ENCODE measurements at places on chromosomes 4 and X.
A peak's percentile ranks its signal among the peaks of the same experiment; 100 is the strongest.

GRCh38 chr4:132071815-132072214 lies 1077.3 kb upstream of the PCDH10 start:
- DNase-seq: no peak

- DNase-seq: no peak
Measured at GRCh38 chrX:102966701-102967100, 29.6 kb downstream of the RAB40AL start.

DNA sequence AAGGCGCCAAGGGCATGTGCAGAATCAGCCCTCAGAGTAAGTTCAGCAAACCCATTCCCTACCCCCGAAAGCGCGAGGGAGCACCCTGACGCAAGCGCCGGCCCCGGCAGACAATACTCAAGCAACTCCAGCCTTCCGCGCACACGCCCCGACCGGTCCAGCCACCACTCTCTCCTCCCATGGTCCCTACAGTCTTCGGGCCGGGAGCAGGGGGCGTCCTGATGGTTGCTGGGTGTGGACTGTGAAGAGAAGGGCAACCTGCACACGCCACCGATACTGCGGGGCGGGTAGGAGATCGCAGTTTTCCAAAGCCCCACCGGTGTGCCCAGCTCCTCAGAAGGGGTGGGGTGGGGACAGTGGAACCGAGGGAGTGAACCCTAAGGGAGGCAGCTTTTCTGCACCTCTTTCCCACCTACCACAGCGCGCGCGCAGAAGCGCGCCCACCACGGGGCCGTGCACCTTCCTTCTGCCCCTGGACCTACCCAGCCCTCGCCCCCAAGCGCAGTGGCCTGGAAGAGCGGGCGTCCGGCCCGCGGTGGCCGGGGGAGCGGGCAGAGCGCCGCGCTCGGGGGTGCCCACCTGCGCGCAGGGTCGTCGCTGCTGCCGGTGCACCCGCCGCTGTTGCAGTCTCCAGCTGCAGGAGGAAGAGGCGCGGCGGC lies 650.2 kb upstream of the DIPK2B start:
- DNase-seq: no peak

- no peak for DNase-seq
Measured at GRCh38 chr4:76373919-76374552, 46.9 kb downstream of the CCDC158 start.

DNA sequence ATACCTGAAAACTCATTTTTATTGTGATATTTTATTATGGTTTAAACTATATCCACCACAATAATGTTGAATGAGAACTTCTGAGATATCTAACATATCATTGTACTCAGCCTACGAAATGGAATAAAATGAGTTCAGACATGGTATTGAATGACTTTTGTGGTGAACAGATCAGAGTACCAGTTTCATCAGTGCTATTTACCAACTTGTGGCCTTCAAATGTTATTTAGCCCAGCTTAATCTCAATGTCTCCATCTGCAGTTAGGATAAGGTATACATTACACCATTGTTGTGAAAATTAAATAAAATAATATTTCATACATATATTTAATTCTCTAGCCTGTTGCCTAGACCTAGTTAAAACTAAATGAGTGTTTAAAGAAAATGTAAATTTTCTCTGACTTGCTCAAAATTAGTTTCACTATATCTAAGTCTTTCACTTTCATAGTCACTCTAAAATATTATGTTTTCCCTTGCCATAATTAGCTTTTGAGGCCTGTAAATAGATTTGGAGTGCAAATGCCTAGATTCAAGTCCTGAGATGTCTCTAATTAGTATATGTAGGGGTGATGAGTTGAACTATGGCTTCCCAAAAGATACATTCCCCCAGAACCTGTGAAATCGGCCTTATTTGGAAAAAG lies 594.2 kb downstream of the STPG2 start:
- DNase-seq: no peak

- no peak for DNase-seq
Measured at GRCh38 chr4:126705266-126705665, 927.5 kb upstream of the INTU start.

DNA sequence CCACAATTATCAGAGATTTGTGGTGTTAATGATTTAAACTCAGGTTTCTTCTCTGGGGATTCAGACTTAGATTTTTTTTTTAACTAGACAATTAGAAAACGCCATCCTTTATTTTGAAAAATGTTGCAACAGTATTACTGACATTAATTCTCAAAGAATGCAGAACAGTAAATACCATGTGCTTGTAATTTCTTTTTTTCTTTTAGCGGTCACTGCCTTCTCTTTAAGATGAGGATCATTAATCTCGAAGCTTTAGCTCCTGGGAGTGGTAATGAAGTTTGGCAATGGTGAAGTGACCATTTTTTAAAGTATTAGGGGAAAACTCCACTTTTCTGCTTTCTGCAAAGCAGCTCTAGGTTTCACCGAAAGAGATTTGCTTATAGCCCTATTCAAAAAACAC lies 164.0 kb upstream of the MBNL3 start:
- DNase-seq: no peak

DNA sequence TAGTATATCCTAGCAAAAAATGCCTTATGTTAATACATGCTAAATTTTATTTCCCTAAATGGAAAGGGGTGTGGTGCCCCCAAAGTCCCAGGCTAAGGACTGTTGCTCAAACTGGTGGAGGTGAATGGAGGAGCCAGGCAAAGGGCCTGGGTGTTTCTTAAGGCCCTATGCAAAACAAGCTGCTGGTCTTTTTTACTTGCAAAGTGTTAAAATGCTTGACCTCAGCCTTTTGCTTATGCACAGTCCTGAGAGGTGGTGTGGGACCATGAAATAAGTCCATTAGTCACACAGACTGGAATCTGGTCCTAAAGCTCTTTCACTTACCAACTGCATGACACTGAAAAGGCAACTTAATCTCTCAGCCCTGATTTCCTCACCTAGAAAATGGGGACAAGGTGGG lies 223.5 kb upstream of the MBNL3 start:
- DNase-seq: no peak

- DNase-seq: no peak
Measured at GRCh38 chr4:31005037-31005436, 284.9 kb downstream of the PCDH7 start.

GRCh38 chrX:39418731-39419638 lies 617.7 kb downstream of the MID1IP1 start:
- peak; percentile 2 for DNase-seq

GRCh38 chrX:129706400-129707072 lies 32.2 kb upstream of the XPNPEP2 start:
- no peak for DNase-seq

DNA sequence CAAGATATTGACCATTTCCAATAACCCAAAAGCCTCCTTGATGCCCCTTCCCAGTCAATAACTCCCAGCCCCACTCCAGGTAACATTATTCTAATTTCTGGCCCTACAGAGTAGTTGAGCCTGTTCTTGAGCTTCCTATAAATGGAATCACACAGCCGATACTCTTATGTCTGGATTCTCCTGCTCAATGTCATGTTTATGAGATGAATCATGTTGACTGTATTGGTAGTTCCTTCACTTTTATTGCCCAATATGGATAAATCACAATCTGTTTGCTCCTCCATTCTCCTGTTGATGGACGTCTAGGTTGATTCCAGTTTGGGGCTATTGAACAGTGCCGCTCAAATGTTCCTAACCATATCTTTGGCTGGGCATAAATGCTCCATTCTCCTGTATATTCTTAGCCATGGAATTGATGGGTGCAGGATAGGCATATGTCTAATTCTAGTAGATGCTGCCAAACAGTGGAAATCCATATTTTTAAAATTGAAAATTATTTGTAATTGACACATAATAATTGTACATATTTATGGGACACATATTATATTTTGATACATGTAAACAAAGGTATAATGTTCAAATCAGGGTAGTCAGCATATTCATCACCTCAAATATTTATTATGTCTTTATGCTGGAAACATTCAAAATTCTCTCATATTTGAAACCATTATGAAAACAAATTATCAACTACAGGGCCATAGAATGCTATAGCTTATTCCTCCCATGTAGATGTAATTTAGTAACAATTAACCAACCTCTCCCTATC lies 40.5 kb upstream of the SLC2A9 start:
- DNase-seq: no peak

GRCh38 chrX:338281-338835 lies 19.8 kb upstream of the GTPBP6 start:
- DNase-seq: no peak

DNA sequence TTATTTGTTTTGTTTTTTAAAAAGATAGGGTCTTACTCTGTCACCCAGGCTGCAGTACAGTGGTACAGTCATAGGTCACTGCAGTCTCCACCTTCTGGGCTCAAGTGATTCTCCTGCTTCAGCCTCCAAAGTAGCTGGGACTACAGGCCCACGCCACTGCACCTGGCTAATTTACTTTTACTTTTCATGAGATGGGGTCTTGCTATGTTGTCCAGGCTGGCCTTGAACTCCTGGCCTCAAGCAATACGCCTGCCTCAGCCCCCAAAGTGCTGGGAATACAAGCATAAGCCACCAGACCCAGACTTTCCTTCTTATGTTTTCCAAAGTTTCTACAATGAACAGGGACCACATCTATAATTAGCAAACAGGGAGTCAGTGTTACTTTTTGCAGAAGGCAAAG lies 37.9 kb upstream of the MXD4 start:
- no peak for DNase-seq

DNA sequence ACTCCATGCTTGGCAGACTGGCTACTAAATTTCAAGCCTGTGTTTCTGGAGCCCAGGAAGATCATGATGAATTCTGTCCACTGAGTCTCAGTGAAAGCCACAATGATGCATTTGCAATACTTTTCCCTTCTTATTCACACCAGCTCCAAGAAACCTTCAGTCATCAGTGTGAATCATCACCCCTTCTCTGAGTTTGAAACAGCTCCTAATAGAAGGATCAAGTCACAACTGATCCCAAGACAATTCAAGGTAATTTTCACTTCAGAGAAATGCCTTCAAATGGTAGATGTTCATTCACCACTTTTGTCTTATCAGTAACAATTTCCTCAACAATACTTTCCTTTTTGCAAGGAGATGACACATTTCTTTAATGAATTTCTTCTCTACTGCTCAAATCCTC lies 257.4 kb downstream of the NLGN4X start:
- DNase-seq: no peak

- DNase-seq: no peak
Measured at GRCh38 chrX:129071390-129071789, 451.9 kb downstream of the SMARCA1 start.

GRCh38 chrX:21943460-21944135 lies 3.1 kb downstream of the SMS start:
- no peak for DNase-seq

- peak; percentile 67 for DNase-seq
Measured at GRCh38 chrX:135973548-135974278, at the start of gene MMGT1. Gene MMGT1 (minus strand): TSS chrX:135973988. CDS start chrX:135973675, 313 bp downstream.

DNA sequence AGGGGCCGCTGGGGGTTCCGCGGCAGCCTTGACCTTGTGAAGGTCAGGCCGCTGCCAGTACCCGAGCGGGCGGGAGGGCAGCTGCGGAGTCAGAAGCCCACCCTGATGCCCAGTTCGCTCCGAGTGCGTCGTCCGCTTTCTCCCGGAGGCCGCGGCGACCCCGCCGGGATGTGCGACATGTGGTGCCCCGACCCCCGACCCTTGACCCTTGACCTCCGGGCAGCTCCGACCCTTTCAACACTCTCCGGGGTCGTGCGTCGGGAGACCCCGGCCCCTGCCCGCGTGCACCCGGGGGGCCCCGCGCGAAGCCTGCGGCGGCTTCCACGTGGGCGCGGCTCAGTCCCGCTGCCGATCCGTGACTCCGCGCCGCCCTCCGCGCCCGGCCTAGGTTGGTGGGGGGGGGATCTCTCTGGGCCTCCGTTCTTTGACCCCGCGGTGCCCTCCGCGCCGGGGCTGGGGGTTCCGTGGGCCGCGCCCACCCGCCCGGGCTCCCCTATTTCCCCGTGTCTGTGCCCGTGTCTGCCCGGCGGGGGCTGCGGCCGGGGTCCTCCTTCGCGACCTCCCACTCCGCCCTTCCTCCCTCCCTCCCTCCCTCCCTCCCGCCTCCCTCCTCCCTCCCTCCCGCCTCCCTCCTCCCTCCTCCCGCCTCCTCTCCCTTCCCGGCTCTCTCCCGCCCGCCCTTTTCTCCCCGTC lies 609 bp upstream of the SLC25A6 start:
- peak; percentile 66 for DNase-seq

GRCh38 chr4:189299706-189300105 lies 641.0 kb upstream of the FRG1 start:
- no peak for DNase-seq

GRCh38 chr4:42420140-42420539 lies 22.9 kb downstream of the SHISA3 start:
- no peak for DNase-seq

- DNase-seq: no peak
Measured at GRCh38 chrX:21683941-21684340, 25.8 kb upstream of the KLHL34 start.

GRCh38 chr4:24137671-24138601 lies 248.1 kb upstream of the PPARGC1A start:
- no peak for DNase-seq

GRCh38 chr4:6752486-6752829 lies 30.1 kb upstream of the KIAA0232 start:
- DNase-seq: no peak
